CD4-positive, alpha-beta T cell (primary cell): ENCODE measurements at places on chromosomes 2 and 18. TPM values are rescaled to one million over a fixed set of nuclear protein-coding genes. Genes with fewer than 3 reads are reported as not detected.

DNA sequence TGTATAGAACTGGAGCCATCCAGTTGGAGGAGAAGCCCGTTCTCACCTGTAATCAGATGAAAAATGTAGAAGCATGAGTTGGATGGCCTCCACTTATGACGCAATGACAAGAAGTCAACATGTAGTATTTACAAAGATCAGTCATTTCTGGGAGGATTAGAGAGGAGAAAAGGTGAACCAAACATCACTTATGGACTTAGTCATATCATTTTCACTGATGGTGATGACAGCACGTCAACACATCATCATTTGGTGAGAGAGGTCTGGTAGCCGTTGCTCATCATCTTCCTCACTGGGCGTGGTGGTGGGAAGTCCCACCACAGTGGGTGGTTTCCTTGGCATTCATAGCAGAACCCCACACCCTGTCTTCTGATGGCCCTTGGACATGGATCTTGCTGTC is 264.2 kb upstream of the EPAS1 start:
- H3K27me3 ChIP-seq: no peaks in the 10 kb centered on the region
- H3K27ac ChIP-seq: no peak overlapping the region
- no peaks in the 10 kb centered on the region for H3K36me3 ChIP-seq
- H3K4me1 ChIP-seq: no peaks in the 10 kb centered on the region
- no peak for DNase-seq

- no peaks in the 10 kb centered on the region for H3K36me3 ChIP-seq
- no peaks in the 10 kb centered on the region for H3K27me3 ChIP-seq
- no peak overlapping the region for H3K27ac ChIP-seq
These were observed 1681.0 kb upstream of the DDX18 start for GRCh38 chr2:116133381-116133942.

GRCh38 chr2:54957321-54957999 is 92.8 kb downstream of the RTN4 start:
- no peaks in the 10 kb centered on the region for H3K4me1 ChIP-seq
- H3K27me3 ChIP-seq: no peaks in the 10 kb centered on the region
- no peak for DNase-seq
- H3K27ac ChIP-seq: no peak overlapping the region
- no peaks in the 10 kb centered on the region for H3K36me3 ChIP-seq

GRCh38 chr2:27441958-27442919 is at the start of gene KRTCAP3:
Gene KRTCAP3, plus strand, starts transcription at chr2:27442381. Its CDS starts 32 bp downstream, at chr2:27442413.
- no peak within 1 kb of the TSS for H3K27ac ChIP-seq
- no peaks in the 10 kb centered on the region for H3K27me3 ChIP-seq
- peak; percentile 45 for DNase-seq

DNA sequence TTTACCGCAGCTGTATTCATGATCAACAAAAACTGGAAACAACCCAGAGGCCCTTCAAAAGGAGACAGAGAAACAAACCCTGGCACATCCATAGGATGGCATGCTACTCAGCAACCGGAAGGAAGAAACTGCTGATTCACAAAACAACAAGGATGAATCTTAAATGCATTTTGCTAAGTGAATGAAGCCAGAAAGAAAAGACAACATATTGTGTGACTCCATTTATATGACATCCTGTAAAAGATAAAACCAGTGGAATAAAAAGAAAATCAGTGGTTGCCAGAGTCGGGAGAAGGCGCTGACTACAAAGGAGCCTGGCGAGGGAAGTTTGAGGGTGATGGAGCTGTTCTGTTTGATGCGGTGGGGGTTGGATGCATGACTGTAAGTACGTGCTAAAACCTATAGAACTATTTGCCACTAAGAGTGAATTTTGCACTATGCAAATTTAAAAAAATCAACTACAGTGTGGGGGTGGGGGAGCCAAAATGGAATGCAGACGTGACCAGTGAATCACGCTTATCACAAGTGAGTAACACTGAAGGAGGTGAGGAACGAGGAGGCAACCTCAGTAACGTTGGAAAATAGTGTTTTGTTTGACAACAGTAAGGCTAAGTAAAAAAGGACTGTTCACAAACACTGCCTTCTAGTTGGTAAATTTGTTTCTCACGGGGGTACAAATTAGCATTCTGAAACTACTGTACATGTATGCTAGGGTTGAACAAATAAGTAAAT is 108.9 kb downstream of the INHBB start:
- peaks cover under 1% of the 10 kb centered on the region for H3K27me3 ChIP-seq
- no peaks in the 10 kb centered on the region for H3K4me1 ChIP-seq
- no peak for DNase-seq
- no peak overlapping the region for H3K27ac ChIP-seq
- H3K4me3 ChIP-seq: no peak overlapping the region

GRCh38 chr2:241153616-241154015 is 3.3 kb downstream of the PPP1R7 start:
- H3K36me3 ChIP-seq: peaks cover 30% of the 10 kb centered on the region
- H3K4me3 ChIP-seq: no peak overlapping the region
- H3K4me1 ChIP-seq: peaks cover 29% of the 10 kb centered on the region
- no peak overlapping the region for H3K27ac ChIP-seq

Gene TFPI
- total RNA-seq: not detected

Gene LIMS3
- total RNA-seq: 0.42 TPM

Gene KCNE4
- total RNA-seq: not detected
